Osteocyte (in vitro differentiated cells): ENCODE measurements at places on chromosomes 13 and 19.

DNA sequence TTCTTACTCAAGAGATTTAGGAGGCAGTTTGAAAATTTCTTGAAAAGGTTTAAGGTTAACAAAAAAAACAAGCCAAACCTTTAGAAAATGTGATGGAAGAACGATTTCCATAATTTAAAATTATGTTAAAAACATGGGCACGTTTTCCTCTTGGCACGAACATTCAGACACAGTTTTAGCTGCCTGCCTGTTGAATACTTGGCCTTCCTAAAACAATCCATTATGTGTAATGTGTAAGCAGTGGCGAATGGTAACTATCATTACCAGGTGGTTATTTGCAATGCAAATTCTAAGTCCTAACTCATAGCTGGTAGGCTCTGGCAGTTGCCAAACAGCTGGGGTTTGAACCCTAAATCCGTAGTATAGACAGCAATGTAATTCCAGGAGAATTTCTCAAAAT lies 1425.7 kb upstream of the SLC10A2 start:
- H3K4me3 ChIP-seq, result no peak overlapping the region
- H3K4me1 ChIP-seq, result peaks cover 2% of the 10 kb centered on the region
- H3K36me3 ChIP-seq, result no peaks in the 10 kb centered on the region
- H3K27ac ChIP-seq, result no peak overlapping the region
- peaks cover 1% of the 10 kb centered on the region for H3K27me3 ChIP-seq
- DNase-seq, result no peak

DNA sequence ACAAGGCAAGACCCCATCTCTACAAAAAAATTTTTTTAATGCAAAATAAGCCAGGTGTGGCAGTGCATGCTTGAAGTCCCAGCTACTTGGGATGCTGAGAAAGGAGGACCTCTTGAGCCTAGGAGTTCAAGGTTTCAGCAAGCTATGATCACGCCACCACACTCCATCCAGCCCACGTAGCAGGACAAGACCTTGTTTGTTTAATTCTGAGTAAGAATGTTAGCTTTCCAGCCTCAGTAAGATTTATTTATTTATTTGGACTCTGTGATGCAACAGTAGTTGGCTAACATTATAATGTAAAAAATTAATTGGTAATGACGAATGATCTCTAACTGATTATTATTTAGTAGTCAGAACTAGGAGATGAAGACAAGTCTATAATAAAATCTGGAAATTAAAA lies 23.3 kb downstream of the N4BP2L2 start:
- H3K36me3 ChIP-seq, result peaks cover 55% of the 10 kb centered on the region
- no peak for DNase-seq
- no peaks in the 10 kb centered on the region for H3K27me3 ChIP-seq
- H3K4me1 ChIP-seq, result no peaks in the 10 kb centered on the region
- no peak overlapping the region for H3K27ac ChIP-seq

DNA sequence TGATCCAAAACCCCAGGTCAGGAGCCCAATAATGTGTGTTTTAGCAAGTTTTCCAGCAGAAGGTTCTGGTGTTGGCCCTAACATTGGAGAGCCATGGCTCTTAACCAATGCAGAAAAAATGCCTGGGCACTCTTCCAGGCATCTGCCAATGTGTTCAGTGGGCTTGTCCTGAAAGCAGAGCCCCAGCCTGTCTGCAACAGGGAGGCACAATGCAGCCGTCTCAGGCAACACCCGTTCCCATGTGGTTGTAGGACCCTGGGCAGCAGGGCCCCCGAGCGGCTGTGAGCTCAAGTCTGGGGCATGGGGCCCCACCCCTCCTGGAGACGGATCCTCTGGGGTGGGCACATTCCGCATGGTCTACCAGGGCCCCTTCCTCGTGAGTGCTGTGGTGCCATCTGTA lies 58.1 kb upstream of the SIAH3 start:
- H3K4me3 ChIP-seq, result no peak overlapping the region
- H3K36me3 ChIP-seq, result no peaks in the 10 kb centered on the region
- H3K27ac ChIP-seq, result no peak overlapping the region
- no peaks in the 10 kb centered on the region for H3K4me1 ChIP-seq

DNA sequence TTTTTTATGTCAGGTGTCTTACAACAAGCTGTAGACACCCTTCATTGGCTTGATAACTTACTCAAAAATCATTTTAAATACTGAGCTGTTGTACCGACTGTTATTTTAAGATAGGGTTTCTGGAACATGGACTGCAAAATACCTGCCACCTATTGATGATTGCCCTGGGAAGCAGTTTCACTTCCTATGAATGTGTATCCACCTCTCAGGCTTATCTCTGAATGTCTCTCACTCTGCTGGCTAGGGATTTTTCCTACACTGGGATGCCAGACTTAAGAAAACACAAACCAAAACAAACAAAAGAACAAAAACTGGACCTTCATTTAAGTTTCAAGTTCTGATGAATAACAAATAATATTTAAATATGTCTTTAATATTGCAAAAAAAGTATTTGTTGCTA lies 663.7 kb downstream of the EFNB2 start:
- no peak overlapping the region for H3K4me3 ChIP-seq
- no peak overlapping the region for H3K27ac ChIP-seq
- H3K36me3 ChIP-seq, result no peaks in the 10 kb centered on the region
- H3K4me1 ChIP-seq, result no peaks in the 10 kb centered on the region

DNA sequence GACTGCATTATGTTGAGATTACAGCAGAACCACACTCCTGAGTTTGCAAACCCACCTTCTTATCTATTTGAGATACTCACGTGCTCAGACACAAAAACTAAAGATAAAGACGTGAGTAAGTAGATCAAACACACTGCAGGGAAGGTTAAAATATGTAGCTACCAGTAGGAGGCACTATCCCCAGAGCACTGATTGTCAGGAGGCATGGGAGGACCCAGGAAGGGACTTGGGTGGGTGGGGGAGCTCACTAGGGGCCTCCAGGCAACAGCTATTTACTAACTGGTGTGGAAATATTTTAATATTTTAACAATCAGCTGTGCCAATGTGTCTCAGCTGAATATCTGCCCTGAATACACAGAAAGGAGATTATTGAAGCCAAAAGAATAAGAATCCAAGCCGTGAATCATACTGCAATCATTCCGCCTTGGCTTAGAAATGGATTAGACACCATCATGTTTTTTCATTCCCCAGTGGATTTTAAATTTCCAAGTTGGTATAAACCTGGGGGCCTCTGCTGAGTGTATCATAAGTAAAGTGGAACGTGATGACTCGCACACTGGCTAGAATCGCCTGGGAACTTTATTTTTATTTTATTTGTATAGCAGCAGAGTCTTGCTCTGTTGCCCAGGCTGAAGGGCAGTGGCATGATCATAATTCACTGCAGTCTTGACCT lies 73.2 kb upstream of the CACNA1A start:
- no peaks in the 10 kb centered on the region for H3K36me3 ChIP-seq
- H3K4me3 ChIP-seq, result no peak overlapping the region
- no peaks in the 10 kb centered on the region for H3K4me1 ChIP-seq
- H3K27me3 ChIP-seq, result no peaks in the 10 kb centered on the region
- no peak for DNase-seq

- no peak for DNase-seq
- no peaks in the 10 kb centered on the region for H3K27me3 ChIP-seq
- peaks cover 6% of the 10 kb centered on the region for H3K36me3 ChIP-seq
- peak overlapping the region; percentile 93 for H3K4me3 ChIP-seq
- H3K4me1 ChIP-seq, result peaks cover 32% of the 10 kb centered on the region
These were observed 1.0 kb downstream of the MBOAT7 start for GRCh38 chr19:54188215-54188871.
